ENCODE measurements at places on chromosomes 2 and 18.

GRCh38 chr2:143251681-143252080, 122.5 kb downstream of the ARHGAP15 start:
- DNase-seq: no peak

DNA sequence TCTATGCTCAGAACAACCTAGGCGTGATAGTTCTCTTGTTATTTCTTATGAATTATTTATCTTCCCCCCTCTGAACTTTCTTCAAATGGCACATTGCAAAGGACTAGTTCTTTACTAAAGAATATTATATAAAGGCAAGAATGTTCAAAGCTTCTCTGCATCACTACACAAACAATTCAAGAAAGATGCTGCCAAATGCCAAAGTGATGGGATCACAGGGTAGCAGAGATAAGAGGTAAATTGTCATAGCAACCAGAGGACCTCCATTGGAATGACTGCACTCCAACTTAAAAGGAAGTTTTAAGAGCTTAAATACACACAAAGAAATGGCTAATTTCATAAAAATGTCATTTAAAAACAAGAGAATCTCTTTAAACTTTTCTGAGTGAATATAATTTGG, 72.8 kb downstream of the AQP4 start:
- DNase-seq: no peak

DNA sequence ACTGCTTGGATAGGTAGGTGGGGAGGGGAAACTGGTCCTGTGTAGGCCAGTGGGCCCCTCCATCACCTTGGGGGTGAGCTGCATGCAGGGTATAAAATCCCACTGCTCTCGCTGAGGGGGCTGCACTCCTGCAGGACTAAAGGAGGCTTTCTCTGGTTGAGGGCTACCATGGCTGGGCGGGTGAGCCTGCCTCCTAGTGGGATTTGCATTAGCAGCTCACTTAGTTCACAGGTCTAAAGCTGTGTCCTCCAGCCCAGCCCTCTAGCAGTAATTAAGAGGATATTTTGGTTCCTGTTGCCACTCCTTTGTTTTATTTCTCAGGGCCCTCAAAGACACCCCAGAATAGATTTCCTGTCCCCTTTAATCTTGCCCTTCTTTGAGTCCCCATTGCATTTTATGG, 24.6 kb downstream of the TMEM127 start:
- DNase-seq: no peak

DNA sequence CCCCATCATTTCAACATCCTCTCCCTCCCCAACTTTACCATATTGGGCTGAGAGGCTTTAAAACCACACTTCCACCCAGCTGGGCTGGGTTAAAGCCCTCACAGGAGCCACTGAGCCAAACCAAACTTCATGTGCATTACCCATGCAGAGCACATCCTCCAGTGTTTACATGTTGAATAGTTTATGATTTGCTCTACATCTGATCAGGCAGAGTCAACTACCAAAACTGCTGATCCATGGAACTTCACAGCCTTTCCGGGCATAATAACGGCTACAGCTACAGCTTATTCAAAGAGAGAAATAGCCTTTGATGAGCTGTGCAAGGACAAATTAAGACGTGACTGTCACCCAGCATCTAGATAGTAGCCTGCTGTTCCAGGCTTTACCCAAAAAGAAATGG, 39.0 kb downstream of the MAIP1 start:
- no peak for DNase-seq

- DNase-seq: no peak
These were observed 123.2 kb downstream of the DYSF start for GRCh38 chr2:71576541-71576940.

- DNase-seq: no peak
These were observed 139.7 kb downstream of the PRPF40A start for GRCh38 chr2:152577579-152577978.

DNA sequence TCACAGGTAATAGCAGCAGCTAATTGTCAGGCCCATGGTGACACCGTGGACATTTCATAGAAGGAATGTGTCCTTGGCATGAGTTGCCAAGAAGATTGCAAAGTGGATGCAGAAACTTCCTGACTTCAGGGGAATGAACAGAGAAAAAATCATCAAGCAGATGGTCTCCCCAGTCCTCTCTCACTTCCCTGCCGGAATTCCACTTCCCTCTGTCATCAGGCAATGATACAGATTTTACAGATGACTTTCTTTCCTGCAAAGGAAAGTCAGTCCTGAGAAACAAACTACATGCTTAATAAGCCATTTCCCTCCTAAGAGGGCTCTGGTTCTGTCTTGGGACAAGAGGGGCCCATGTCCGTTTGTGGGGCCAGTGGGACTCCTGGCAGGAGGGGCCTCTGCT, 45.7 kb downstream of the KCNF1 start:
- DNase-seq: no peak

GRCh38 chr18:76395609-76396008, 99.4 kb downstream of the ZNF516 start:
- DNase-seq: no peak

GRCh38 chr2:30095402-30095801, 51.4 kb upstream of the YPEL5 start:
- no peak for DNase-seq

DNA sequence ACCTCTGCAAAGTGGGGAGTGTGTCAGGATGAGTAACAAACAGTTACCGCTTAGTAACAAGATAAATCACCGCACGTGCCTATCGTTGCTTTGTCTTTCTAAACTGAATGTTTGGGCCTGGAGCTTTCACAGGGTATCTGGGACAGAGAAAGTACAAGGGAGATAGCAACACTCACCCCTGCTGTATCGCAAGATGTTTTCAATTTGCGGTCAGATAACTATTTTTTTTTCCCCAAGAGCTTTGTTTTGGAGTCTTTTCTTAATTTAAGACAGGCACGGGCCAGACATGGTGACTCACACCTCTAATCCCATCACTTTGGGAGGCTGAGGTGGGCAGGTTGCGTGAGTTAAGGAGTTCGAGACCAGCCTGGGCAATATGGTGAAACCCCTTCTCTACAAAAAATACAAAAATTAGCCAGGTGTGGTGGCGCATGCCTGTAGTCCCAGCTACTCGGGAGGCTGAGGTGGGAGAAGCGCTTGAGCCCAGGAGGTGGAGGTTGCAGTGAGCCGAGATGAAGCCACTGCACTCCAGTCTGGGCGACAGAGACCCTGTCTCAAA, 146.6 kb downstream of the GBX2 start:
- no peak for DNase-seq

DNA sequence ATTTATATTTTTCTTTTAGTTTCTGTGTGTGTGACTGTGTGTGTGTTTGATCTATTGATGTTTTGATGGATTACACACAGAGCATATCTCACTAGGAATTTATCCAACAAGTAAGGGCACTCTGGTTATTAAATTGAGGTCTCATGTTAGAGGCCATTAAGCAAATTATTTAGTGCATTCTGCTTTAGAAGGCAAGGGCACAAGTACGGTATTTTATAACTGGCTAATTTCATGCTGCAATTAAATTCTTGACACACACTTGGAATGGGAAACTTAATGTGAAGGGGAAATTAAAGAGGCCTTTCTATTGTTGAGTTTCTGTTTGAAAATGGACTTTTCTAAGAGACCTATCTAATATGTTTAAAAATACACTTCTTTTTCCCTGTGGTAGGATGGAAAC, 25.8 kb downstream of the NYAP2 start:
- no peak for DNase-seq

DNA sequence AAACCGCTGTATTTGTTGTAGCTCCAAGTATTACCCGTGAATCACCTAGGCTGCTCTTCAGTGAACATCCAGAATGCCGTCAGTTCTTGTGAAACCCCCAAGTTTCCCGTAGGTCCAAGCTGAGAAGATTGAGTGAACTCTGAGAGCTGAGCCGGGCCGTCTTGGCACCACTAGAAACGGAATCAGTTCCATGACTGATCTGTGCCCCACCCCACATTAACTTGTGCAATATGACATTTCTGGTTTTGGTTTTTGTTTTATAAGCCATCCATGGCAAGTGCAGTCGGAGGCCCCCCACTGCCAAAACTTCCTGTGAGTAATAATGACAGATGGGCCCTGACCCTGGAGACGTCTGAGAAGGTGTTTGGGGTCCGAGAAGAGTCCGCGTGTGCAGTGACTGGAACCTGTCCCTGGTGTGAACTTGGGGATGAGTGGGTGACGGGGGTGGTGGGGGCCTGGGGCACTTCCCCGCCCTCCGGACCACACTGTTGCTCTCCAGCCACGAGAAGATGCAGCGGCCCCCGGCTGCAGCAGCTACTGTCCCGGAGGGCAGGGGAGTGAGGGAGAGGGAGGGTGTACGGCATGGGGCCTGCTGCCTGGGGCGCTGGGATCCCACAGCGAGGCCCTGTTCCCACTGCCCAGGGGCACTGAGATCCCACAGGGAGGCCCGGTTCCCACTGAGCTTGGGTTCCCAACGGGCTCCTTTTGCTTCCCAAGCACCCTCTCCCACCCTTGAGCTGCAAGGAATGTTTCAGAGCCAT, 26.5 kb downstream of the NFATC1 start:
- DNase-seq: no peak

DNA sequence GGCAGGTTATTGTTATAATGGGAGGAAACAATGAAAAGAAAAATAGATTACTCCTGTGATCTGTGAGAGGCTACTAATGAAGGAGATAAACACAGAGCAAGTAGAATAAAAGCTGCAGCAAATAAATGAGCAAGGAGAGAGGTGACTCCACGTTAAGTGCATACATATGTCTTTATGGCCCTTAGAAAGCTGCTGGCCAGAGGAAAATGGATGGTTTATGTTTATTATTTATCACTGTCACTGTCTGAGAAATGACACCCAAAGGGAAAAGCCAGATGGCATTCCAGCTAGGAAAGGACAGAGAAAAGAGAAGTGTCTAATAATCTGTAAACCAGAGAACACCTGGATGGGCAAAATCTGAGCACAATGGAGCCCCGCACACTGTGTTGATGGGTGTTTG, 122.9 kb upstream of the DDX18 start:
- DNase-seq: no peak

- no peak for DNase-seq
These were observed 966 bp upstream of the RBM43 start for GRCh38 chr2:151262629-151263028.

GRCh38 chr2:96267159-96267971, 1.3 kb downstream of the CIAO1 start:
- DNase-seq: no peak

DNA sequence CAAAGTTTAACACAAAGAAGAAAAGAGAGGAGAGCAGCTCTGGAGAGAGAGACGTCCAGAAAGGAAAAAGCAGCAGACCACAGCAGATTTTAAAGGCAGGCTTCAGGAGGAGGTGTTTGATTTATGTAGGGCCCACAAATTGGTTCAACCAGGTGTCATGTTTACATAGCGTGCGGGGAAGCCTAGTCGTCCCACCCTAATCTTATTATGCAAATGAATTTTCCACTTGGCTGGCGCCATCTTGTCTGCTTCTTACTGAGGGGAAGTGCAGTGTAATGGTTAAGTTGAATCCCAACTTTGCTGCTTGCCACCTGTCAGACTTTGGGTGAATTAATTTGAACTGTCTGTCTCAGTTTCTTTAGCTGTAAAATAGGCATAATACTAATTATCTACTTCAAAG, 282.4 kb upstream of the CYRIA start:
- DNase-seq: no peak

DNA sequence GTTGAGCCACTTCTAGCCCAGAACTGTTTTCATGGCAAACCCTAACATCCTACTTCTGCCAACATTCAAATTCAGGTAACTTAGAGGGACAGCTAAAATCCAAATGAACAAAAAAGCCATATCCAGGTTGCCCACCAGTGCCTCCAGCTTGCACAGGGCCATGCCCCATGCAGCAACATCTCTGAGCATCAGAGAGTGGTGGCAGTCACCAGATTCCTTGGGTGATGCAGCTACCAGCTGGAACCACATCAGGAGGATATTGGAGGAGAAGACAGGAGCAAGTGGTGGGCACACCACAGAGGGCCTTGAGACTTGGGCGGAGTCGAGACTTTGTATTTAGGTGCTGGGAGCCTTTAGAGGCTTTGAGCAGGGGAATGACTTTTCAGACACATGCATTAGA, 50.5 kb downstream of the SDC1 start:
- no peak for DNase-seq

GRCh38 chr2:230658877-230659652, 53.6 kb upstream of the CAB39 start:
- DNase-seq: no peak

DNA sequence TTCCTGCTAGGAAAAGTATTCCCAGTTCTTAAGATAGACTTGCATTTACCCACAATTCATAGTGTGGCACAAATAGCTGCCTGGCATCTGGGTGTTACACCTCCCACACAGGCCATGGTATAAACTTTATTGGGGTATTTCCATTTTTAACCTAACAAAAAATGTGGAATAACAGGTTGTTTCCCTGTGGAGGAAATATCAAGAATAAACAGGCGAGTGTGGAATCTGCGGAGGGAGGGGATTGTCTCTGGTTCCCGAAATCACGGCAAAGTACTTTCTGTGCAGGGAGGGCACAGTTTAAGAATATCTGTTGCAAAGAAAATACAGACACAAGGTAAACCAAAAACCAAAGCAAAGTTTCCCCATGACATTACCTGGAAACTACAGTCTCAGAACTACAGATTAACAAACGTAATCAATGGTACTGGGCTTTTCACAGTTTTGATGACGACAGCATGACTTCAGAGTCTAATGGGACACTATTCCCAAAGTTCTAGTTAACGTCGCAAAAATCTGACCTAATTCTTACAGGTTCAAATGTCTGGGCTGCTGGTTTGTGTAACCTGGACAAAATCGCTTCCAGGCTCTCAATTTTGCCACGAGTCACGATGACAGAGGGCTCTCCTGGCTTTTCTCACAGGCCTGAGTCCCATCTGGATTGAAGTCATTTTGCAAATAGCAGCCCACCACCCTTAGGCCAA, 1.4 kb downstream of the STARD7 start:
- no peak for DNase-seq

- no peak for DNase-seq
These were observed 680.4 kb downstream of the TDRD15 start for GRCh38 chr2:21804151-21804550.

GRCh38 chr2:109065391-109065734, 63.6 kb upstream of the SH3RF3 start:
- DNase-seq: peak; percentile 8

DNA sequence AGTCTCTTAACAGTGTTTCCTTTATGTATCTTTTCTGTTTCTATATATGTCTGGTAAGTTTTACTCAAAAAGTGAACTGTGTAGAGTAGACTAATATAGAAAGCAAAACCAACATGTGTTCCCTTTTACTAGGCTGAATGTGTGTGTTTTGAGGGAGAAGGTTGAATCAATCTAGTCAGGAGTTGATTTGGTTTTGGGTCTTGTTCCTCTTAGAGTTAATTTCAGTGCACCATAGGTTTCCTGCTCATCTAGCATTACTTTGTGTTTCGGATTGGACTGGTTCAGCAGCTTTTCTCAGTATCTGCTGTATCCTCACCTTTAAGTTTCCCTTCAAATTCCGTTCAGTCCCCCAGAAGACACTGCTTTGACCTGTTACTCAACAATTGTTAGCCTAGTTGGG, 52.0 kb upstream of the TRIM43 start:
- DNase-seq: no peak

GRCh38 chr2:113260991-113261390, 17.7 kb downstream of the PAX8 start:
- DNase-seq: no peak

All from G401 (cell line).